Upper lobe of left lung (tissue), 6 donors: ENCODE measurements at places on chromosomes 2 and 18. TPM values are rescaled to one million over a fixed set of nuclear protein-coding genes. Genes with fewer than 3 reads are reported as not detected.

The SH3YL1 gene
- total RNA-seq: 117 TPM

The YWHAQ gene
- 67.1 TPM for total RNA-seq

The LRRTM1 gene
- 0.40 TPM for total RNA-seq

The TRIB2 gene
- total RNA-seq: 31.2 TPM

GRCh38 chr2:186457908-186458307 is 28.2 kb upstream of the ZC3H15 start:
- H3K36me3 ChIP-seq: no peaks in the 10 kb centered on the region
- H3K4me3 ChIP-seq: no peak overlapping the region
- H3K27me3 ChIP-seq: no peaks in the 10 kb centered on the region
- H3K27ac ChIP-seq: no peak overlapping the region
- no peak for DNase-seq

- H3K36me3 ChIP-seq: peaks cover 6% of the 10 kb centered on the region
- no peak overlapping the region for H3K27ac ChIP-seq
- DNase-seq: no peak
- H3K4me3 ChIP-seq: no peak overlapping the region
- peaks cover 13% of the 10 kb centered on the region for H3K4me1 ChIP-seq
- H3K27me3 ChIP-seq: no peaks in the 10 kb centered on the region
Measured at GRCh38 chr2:118102433-118103082, 14.3 kb downstream of the INSIG2 start.

- DNase-seq: no peak
- H3K27ac ChIP-seq: no peak overlapping the region
- peaks cover 43% of the 10 kb centered on the region for H3K36me3 ChIP-seq
- peaks cover 29% of the 10 kb centered on the region for H3K4me1 ChIP-seq
- H3K27me3 ChIP-seq: no peaks in the 10 kb centered on the region
- no peak overlapping the region for H3K4me3 ChIP-seq
Measured at GRCh38 chr18:9184998-9185613, 48.5 kb downstream of the ANKRD12 start.

GRCh38 chr2:234291765-234292204 is 205.1 kb downstream of the ARL4C start:
- peak; percentile 56 for DNase-seq
- no peaks in the 10 kb centered on the region for H3K36me3 ChIP-seq
- H3K4me3 ChIP-seq: no peak overlapping the region

- no peaks in the 10 kb centered on the region for H3K36me3 ChIP-seq
- no peaks in the 10 kb centered on the region for H3K27me3 ChIP-seq
- DNase-seq: no peak
- no peak overlapping the region for H3K27ac ChIP-seq
- no peaks in the 10 kb centered on the region for H3K4me1 ChIP-seq
Measured at GRCh38 chr2:210862283-210863065, 306.1 kb downstream of the CPS1 start.

DNA sequence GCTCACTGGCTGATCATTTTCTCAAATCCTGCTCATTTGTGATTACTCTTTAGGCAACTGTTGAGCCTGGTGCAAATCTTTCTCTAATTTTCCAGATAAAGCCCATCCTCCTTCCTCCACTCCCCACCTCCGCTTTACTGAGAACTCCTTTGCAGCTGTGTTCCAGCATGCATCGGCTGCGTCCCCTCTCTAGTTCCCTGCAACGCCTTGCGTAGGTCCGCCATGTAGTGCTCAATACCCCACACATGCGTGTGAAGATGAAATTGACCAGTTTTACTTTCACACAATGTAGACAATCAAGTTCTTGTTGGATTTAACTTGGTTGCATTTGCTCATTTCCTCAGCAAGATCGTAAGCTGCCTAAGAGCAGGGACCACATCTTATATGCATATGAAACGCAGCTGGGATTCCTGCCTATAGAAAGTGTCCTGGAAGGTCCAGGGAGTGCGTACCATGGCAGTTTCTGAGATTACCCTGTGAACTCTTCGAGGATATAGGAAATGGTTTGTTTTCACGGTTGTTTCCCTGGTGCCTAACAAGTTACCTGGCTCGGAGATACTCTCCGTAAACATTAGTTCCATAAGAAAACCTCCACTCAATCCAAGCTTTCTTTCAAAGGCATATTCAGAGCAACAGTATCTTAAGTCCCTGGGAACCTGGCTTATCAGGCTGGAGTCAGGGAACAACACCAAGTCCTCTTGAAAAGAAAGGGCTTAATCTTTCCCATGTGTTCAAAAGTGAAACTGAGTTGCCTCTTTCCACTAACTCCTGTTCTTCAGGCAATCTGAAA is 766.4 kb upstream of the ID2 start:
- no peaks in the 10 kb centered on the region for H3K36me3 ChIP-seq
- H3K27me3 ChIP-seq: no peaks in the 10 kb centered on the region
- no peak overlapping the region for H3K27ac ChIP-seq
- DNase-seq: no peak
- no peaks in the 10 kb centered on the region for H3K4me1 ChIP-seq
- H3K4me3 ChIP-seq: no peak overlapping the region

- no peak overlapping the region for H3K4me3 ChIP-seq
- no peaks in the 10 kb centered on the region for H3K4me1 ChIP-seq
- H3K36me3 ChIP-seq: no peaks in the 10 kb centered on the region
- H3K27ac ChIP-seq: no peak overlapping the region
Measured at GRCh38 chr2:143469323-143469722, 340.1 kb downstream of the ARHGAP15 start.

- no peak overlapping the region for H3K27ac ChIP-seq
- H3K4me3 ChIP-seq: no peak overlapping the region
- DNase-seq: no peak
- no peaks in the 10 kb centered on the region for H3K4me1 ChIP-seq
Measured at GRCh38 chr2:231139796-231140195, 15.0 kb upstream of the HTR2B start.

GRCh38 chr2:88019985-88020384 is 3.6 kb upstream of the RNU2-63P start:
- no peak for DNase-seq
- no peak overlapping the region for H3K27ac ChIP-seq
- H3K4me1 ChIP-seq: peaks cover 3% of the 10 kb centered on the region
- no peaks in the 10 kb centered on the region for H3K27me3 ChIP-seq
